ENCODE measurements at places on chromosomes 7 and 10.
A peak's percentile ranks its signal among the peaks of the same experiment; 100 is the strongest.

- no peak for DNase-seq
Observed at GRCh38 chr7:45589061-45589460, 14.9 kb downstream of the ADCY1 start.

GRCh38 chr10:17423632-17424186 lies 30.7 kb downstream of the ST8SIA6 start:
- DNase-seq, result no peak

DNA sequence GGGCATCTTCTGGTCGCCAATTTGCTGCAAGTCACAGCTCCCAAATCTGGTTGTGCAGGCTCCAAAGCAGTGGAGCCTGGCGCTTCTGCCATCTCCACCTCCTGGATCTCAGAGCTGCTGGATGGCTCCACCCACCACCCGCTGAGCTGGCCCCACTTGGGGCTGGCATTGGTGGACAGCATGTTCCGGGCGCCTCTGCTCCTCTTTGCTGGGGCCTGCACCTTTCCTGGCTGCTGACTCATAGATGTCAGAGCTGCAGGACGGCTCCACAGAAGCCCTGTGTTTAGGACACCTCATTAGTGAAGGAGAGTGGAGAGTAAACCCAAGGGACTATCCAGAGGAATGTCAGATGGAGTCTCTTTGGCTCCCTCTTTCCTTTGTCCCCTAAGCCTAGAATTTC lies 27.4 kb downstream of the MAPK8 start:
- no peak for DNase-seq

GRCh38 chr10:6786579-6787031 lies 206.5 kb upstream of the PRKCQ start:
- no peak for DNase-seq

DNA sequence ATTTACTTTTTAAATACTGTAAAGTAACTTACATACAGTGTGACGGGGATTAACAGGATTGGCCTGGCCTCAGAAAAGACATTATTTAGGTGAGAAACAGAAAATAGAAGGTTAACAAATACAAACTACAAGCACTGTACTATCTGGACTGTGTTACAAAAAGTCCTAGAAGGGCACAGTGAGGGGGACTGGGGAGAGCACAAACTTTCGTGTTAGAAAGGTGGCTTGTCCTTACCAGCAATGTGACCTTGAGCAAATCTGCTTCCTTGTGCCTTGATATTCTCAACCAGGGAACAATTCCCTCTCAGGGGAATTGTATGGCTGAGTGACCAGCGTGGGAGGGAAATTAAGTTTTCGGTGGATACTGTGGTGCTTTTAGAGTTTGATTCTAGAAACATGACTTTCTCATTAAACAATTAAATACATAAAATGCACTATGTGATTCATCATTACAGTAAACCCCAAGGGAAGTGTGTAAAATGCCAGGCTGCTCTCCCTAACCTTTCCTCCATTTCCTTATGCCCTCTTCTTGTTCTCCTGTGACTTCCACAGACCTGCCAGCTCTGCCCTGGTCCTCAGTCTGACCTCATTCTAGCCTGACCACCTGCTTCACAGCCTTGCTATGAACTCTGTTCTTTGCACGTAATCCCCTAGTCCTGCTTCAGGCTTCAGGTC lies 57.7 kb downstream of the OSBPL3 start:
- no peak for DNase-seq

GRCh38 chr7:21352540-21353387 lies 75.1 kb upstream of the SP4 start:
- DNase-seq, result no peak

- DNase-seq, result no peak
Observed at GRCh38 chr10:31466313-31466712, 147.3 kb downstream of the ZEB1 start.

- DNase-seq, result no peak
Observed at GRCh38 chr10:83677795-83678194, 461.5 kb upstream of the GHITM start.

DNA sequence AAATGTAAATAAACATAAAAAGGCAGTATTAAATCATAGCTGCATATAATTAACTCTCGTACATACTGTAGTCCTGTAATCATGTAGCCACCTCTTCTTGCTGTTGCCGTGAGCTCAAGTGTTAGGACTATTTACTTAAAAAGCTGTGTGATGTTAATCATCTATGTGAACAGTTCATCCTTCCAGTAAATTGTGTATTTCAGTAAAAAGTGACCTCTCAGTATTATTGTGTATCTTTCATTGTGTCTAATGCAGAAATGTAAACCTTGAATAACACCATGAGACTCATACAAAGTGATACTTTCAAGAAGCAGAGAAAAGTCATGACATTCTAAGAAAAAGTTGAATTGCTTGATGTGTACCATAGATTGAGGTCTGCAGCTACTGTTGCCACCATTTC lies 38.0 kb downstream of the ADD3 start:
- DNase-seq, result no peak

GRCh38 chr10:97914171-97914836 lies 64.7 kb downstream of the GOLGA7B start:
- DNase-seq, result no peak

DNA sequence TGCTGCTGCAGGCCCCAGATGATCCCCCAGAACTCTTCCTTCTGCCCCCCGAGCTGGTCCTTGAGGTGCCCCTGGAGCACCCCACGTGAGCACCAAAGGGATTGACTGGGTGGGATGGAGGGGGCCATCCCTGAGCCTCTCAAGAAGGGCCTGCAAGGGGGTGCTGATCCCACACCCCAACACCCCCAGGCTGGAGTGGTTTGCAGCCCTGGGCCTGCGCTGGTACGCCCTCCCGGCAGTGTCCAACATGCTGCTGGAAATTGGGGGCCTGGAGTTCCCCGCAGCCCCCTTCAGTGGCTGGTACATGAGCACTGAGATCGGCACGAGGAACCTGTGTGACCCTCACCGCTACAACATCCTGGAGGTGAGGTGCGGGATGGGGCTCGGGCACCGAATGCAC lies 8.2 kb downstream of the NOS3 start:
- DNase-seq, result no peak

DNA sequence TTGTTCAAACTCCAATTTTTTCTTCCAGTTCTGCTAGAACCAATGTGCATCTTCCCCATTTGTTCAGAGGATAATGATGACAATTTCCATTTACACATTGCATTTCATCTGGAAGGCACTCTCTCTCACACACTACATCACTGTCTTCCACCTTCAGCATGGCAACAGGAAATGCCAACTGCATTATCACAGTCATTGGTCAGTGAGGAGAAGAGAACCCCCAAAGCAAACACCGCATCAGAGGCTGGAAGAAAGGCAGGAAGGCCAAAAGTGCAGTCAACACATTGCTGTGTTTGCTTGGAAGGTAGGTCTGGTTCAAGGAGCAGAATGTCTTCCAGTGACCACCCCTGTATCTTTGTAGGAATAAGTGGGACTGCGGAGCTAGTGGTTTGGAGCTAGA lies 192.2 kb upstream of the RHOBTB1 start:
- DNase-seq, result no peak

GRCh38 chr7:2477447-2478398 lies 1.5 kb upstream of the GRIFIN start:
- peak; percentile 30 for DNase-seq

- no peak for DNase-seq
Observed at GRCh38 chr10:36455526-36456133, 669.8 kb upstream of the ANKRD30A start.

- DNase-seq, result no peak
Observed at GRCh38 chr7:70735313-70735712, 396.6 kb upstream of the GALNT17 start.

- DNase-seq, result no peak
Observed at GRCh38 chr10:103599211-103599610, 105.7 kb downstream of the NEURL1 start.

GRCh38 chr7:19023477-19023876 lies 94.0 kb downstream of the TWIST1 start:
- DNase-seq, result no peak

- DNase-seq, result no peak
Observed at GRCh38 chr7:151624246-151624928, 104.7 kb upstream of the RHEB start.

GRCh38 chr7:601595-602340 lies 82.1 kb upstream of the PDGFA start:
- peak; percentile 80 for DNase-seq

DNA sequence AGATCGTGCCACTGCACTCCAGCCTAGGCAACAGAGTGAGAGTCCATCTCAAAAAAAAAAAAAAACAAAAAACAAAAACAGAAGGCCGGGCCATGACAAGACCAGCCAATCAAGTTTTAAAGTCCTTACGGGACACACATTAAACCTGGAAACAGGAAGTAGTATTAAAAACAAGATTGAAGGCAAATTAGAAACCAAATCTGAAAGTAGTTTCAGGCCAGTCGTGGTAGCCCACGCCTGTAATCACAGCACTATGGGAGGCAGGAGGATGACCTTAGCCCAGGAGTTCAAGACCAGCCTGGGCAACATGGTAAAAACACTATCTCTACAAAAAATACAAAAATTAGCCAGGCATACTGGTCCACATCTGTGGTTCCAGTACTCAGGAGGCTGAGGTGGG lies 18.1 kb downstream of the PSAP start:
- no peak for DNase-seq

DNA sequence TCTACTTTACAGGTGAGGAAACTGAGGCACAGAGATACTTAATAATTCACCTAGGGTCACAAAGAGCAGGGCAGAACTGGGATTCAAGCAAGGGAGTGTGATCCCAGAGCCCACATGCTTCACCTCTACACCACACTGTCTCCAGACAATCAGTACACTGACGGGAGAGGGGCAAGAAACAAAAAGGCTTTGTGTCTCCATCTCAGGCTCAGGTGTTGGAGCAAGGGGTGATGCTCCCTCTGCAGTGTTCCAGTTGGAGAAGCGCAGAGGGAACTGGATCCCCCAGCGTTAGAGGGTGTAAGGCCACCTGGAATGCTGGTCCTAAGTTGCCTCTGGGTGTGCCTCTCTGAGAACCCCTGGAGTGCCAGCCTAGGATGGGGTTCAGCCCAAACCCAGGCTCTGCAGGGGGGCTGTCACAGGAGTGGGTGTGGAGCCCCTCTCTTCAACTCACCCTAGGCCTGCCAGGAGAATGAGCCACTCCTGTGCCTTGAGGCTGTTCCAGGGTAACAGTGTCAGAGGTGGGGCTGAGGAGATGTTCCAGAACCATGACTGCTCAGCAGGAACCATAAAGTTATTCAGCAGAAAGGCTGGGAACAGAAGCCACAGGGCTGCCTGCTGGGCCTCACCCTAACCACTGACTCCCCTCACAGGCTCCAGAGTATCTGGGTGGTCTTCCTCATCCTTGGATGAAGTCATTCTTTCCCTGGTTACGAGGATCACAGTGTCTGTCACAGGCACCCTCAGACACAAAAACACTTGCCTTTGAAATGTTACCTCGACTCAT lies 5.5 kb downstream of the RBP4 start:
- no peak for DNase-seq

DNA sequence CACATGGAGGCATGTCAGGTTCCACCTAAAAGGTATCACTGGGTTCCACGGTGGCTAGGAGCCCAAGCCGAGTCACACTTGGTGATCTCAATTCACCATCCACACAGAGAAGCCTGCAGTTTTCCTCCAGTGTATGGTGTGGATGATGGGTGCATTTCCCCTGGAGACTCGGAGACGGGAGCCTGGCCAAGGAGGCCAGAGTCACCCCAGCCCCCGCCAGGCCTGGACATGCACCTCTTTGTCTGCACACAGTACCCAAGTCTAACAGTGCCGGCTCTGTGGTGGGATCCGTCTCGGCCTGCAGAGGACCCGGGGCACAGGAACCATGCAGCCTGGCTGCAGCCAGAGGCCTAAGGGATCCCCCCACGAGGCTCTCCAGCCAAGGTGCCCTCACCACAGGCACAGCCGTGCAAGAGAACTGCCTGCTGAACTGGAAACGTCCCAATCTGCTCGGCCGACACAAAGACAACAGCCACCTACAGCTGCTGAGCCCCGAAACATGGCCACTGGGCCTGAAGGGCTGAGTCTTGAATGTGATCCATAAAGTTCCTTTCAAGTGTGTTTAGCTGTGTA lies 75.2 kb downstream of the DIP2C start:
- no peak for DNase-seq

DNA sequence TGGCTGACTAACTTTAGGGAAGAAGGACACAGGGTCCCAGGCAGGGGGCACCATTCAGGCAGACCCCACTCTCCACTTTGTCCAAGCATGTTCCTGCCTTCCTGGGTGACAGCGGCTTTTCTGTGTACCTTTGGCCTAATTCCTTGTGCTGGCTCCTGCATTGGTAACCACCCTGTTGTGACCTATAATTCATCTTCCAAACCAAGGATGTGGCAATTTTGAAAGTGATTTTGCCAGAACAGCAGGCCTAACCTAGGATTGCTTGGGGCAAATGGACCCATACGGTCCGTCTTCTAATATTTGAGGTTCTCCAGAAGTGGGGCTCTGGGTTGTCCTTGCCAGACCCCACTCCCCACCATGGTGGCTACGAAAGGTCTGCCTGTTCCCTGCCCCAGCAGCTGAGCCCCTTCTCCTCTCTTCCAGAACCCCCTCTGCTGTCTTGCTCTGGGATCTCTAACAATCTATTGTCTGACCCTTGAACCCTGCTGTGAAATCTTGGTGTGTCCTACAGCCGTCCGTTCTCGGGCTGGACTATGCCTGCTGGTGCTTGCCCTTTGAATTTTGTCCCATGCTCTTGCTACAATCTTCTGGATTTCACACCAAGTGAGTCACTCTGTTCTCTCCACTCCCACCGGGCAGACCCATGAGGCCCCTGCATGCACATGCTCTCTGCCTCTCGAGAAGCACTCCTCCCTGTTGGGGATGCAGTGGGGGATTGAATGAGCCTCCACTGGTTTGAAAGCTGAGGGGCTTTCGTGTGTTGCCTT lies 316.0 kb downstream of the CXCL12 start:
- no peak for DNase-seq

DNA sequence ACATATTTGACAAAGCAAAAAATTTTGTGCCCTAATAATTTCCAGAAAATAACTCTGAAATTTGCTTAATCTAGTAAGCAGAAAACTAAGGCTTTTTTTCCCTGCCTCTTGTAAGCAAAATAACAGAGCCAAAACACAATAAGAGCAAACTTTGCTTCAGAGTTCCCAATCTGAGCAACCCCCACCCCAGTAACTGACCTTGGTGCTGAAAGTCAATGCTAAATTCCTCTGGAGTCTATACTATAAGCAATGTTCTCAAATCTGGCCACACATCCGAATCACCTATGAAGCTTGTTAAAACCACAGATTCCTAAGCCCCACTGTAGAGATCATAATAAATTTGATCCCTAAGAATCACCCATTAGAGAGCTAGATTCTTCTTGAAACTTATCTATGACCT lies 150.5 kb downstream of the ELAPOR2 start:
- DNase-seq, result no peak

GRCh38 chr10:83222832-83223742 lies 916.2 kb upstream of the GHITM start:
- no peak for DNase-seq

All from stimulated activated CD4-positive, alpha-beta T cell treated with anti-CD3 and anti-CD28 coated beads, TNF-alpha, amount 100 ng/mL, for 1 hour (primary cell).